ENCODE measurements at places on chromosomes 5 and 9.
A peak's percentile ranks its signal among the peaks of the same experiment; 100 is the strongest.

- DNase-seq: no peak
Observed at GRCh38 chr9:129124506-129125069, 13.4 kb downstream of the PTPA start.

GRCh38 chr5:53884844-53885243 is 324.4 kb downstream of the NDUFS4 start:
- no peak for DNase-seq

- no peak for DNase-seq
Observed at GRCh38 chr5:67515020-67515689, 318.6 kb upstream of the CD180 start.

- DNase-seq: no peak
Observed at GRCh38 chr9:122827761-122828093, 661 bp downstream of the PDCL start.

DNA sequence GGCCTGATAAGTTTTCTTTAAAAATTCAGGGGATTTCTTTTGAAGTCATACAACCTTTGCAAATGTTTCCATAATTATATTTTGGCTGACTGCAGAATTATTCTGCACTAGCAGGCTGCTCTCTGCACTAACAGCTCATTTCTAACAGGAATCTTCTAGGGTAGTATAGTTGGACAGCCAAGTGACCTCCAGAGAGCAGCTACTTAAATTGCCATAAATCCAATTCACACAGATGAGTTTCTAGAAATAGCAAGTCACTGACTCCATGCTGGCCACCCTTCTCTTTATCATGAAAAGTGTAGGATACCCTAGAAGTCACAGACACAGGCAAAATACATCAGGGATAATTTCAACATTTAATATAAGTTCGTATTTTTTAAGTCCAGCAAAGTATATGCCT is 110.9 kb upstream of the TARS1 start:
- no peak for DNase-seq

DNA sequence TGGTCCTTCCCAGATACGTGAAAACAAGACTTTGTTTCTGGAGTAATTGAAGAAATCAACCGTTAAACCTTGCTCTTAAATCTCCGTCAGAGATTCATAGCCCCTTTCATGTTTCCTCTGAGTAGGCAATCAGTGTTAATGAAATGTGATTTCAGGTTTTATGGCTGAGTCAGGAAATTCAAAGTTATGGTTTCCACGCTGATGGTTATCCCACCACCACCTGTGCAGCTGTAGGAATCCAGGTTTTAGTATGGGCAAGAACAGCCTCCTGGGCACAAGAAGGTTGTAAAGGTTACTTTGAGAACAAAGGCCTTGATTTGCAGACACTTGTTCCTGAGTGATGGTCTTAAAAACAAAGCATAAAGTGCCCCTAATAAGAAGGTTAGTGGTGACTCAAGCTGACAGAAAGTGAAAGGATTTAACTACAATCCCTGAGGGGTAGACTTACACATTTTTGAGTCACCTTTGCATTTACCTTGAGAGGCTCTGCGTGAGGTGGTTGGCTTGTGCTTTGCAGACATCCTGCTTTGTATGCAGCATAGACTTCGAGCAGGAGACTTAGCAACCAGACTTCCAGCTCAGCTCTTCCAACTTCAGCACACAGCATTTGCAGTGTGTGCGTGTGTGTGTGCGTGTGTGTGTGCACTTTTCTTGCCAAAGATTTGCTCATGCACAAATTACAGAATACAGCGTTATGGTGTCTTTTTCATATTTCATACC is 159.6 kb downstream of the TLE4 start:
- no peak for DNase-seq

DNA sequence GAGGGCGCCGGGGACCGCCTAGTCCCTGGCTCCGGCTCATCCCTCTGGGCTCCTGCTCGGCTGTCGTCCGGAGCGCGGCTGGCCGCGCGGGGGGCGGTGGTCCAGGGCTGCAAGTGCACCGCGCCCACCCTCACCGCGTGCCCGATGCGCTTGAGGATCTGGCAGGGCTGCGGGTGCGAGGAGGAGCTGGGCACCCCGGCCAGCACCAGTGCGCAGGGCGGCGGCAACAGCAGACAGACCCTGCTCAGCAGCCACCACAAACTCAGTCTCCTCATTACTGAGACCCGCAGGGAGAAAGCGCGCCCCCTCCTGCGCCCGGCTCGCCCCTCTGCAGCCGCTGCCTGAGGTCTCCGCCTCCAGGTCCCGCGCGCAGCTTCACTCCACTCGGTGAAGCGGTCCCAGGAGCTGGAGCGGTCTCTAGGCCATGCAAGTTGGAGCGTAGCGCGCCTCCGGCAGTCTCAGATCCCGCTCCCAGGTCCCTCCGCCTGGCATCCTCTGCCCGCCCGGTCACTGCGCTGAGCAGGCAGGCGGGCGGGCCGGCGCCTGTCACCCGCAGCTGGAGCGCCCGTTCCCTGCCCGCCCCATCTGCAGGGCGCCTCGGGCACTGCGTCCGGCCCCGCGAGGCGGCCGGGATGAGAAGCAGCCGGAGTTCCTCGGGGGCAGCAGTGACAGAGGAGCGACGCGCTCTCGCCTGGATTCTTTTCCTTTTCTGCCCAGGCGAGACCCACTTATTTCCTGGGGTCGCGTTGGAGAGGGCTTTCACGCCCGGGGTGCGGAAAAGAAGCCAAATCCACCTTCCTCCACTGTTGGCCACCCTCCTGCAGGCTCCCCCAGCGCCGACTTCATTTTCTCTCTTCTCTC is 512 bp downstream of the GRIN3A start:
- no peak for DNase-seq

- DNase-seq: no peak
Observed at GRCh38 chr9:11158676-11159075, 545.9 kb upstream of the PTPRD start.

DNA sequence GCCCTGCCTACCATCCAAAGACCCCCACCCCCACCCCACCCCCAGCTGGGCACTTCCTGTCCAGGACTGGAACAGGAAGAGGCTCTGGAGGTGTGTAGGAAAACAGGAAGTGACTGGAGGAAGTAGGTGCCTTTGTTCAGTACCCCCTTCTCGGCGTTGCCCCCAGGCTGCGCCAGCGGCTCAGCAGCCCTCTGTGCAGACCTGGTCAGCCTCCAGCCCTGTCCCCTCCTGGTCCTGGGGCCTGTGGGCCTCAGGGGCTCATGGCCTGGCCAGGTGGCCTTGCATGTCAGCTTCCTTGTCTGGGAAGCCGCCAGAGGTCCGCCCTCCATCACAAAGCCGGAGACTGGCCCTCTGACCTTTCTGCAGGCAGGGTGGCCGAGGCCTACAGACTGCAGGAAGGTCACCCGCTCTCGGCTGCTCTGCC is 26.0 kb downstream of the FLT4 start:
- no peak for DNase-seq

GRCh38 chr9:124388275-124389048 is 26.8 kb downstream of the PSMB7 start:
- no peak for DNase-seq

- no peak for DNase-seq
Observed at GRCh38 chr9:109319626-109320241, 1.1 kb downstream of the EPB41L4B start.

- no peak for DNase-seq
Observed at GRCh38 chr5:1172670-1173404, 28.6 kb upstream of the SLC6A19 start.

DNA sequence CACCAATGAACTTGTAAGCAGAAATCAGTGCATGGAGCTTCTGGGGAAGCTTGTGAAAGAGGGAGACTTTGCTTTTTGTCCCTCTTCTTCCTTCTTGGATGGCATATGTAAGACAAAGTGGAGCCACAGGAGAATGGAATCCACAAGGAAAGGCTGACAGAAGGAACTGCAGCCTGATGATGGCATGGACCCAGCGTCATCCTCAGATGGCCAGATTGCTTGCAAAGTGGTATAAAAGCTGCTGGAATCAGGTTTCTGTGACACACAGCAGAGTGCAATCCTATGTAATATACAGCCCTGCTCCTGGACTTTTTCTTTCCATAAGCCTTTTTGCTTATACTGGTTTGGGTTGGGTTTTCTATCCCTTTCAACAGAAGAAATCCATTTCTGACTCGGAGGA is 31.4 kb upstream of the SPARC start:
- DNase-seq: no peak

- peak; percentile 86 for DNase-seq
Observed at GRCh38 chr5:160399402-160400353, at the start of gene FAM200C. FAM200C (minus strand) TSS chr5:160400054; CDS start chr5:160395490, 4,564 bp downstream.

DNA sequence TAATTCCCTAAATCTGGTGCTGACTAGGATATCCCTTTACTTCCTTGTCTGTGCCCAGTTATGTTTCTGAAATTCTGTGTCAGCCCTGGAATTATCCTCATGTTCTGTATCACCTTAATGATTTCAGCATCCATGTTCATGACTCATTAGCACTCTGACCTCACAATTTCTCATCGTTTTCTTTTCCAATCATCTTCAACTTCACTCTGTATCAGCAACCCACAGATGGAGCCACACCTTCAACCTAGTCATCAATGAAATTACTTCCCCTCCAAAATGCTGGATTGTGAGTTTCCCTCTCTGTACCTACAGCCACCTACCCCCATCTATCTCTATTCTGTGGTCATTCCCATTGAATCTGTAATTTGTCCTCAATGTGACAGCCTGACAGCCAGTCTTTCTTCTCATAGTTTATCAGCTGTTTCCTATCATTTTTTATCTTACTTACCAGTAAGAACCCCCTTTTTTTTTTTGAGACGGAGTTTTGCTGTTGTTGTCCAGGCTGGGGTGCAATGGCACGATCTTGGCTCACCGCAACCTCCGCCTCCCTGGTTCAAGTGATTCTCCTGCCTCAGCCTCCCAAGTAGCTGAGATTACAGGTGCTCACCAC is 3.1 kb upstream of the IL6ST start:
- no peak for DNase-seq

- no peak for DNase-seq
Observed at GRCh38 chr9:38286766-38287165, 105.7 kb upstream of the ALDH1B1 start.

DNA sequence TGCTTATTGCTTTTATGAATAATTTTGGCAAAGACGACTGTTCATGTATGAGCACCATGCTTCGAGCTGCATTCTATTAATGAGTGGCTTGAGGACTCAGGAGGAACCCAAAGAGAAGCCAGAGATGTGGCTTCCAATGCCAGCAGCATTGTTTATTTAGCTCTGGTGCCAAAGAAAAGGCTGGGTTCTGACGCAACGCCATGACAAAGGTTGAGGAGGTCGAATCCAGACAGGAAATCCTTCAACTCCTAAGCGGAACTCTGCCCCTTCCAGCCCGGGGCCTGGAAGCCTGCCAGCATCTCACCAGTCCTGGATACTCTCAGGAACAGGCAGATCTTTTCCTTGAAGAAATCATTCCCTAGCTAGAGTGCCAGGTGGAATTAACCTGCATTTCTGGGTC is 104.4 kb downstream of the ARHGAP26 start:
- DNase-seq: no peak

GRCh38 chr5:17346811-17347210 is 129.4 kb downstream of the BASP1 start:
- DNase-seq: no peak

GRCh38 chr5:62327138-62328053 is 21.4 kb downstream of the KIF2A start:
- no peak for DNase-seq

- DNase-seq: no peak
Observed at GRCh38 chr5:34707451-34708107, 51.5 kb downstream of the RAI14 start.

- DNase-seq: no peak
Observed at GRCh38 chr5:133006653-133007052, 19.7 kb downstream of the ZCCHC10 start.

- DNase-seq: no peak
Observed at GRCh38 chr5:93044859-93045666, 536.0 kb downstream of the NR2F1-AS1 start.
